Left lobe of liver (tissue), 2 donors: ENCODE measurements at places on chromosomes 6 and 20. TPM values are rescaled to one million over a fixed set of nuclear protein-coding genes. Genes with fewer than 3 reads are reported as not detected.

- no peak for DNase-seq
These were observed 317.9 kb upstream of the HTR1E start for GRCh38 chr6:86619428-86619827.

- no peak for DNase-seq
These were observed 80.6 kb downstream of the OTOR start for GRCh38 chr20:16828666-16829305.

- no peak for DNase-seq
These were observed 458.9 kb downstream of the HACE1 start for GRCh38 chr6:104400844-104401243.

GRCh38 chr6:39387785-39388184 is 65.3 kb upstream of the KCNK16 start:
- DNase-seq = no peak

DNA sequence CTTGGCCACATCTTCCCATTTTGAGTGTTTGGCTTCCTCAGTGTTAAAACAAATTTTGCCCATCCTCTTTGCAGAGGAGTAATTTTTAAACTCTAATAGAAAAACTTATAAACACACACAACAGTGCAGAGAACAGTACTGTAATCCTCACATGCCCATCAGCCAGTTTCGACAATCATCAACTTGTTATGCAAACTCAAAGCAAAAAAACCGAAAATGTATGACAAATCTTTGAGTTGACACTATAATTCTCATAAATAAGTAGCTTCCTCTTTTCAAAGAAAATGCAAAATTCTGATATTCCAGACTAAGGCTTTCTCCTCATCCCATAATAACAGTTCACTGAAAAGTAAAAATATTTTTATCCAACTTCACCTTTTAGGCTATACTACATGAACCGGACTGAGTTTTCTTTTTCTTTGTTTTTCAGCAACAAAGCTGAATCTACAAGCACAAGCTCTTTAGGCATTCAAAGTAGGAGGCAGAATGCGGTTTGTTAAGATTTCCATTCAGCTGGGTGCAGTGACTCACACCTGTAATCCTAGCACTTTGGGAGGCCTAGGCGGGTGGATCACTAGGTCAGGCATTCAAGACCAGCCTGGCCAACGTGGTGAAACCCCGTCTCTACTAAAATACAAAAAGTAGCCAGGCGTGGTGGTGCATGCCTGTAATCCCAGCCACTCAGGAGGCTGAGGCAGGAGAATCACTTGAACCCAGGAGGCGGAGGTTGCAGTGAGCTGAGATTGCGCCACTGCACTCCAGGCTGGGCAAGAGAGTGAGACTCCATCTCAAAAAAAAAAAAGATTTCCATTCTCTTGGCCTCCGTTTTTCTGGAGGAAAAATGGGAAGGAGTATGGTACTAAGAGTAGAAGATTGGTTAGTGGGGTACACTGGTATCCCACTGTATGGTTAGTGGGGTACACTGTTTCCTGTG is 74.8 kb downstream of the GCNT2 start:
- DNase-seq = no peak

Gene DCDC2
- total RNA-seq = 1.4 TPM
